Muscle of arm (tissue), 14 donors: ENCODE measurements at places on chromosomes 3 and 15. TPM values are rescaled to one million over a fixed set of nuclear protein-coding genes. Genes with fewer than 3 reads are reported as not detected.

Gene FAM174B
- 17.5 TPM for polyA plus RNA-seq

Gene SPINT1
- 0.60 TPM for polyA plus RNA-seq

DNA sequence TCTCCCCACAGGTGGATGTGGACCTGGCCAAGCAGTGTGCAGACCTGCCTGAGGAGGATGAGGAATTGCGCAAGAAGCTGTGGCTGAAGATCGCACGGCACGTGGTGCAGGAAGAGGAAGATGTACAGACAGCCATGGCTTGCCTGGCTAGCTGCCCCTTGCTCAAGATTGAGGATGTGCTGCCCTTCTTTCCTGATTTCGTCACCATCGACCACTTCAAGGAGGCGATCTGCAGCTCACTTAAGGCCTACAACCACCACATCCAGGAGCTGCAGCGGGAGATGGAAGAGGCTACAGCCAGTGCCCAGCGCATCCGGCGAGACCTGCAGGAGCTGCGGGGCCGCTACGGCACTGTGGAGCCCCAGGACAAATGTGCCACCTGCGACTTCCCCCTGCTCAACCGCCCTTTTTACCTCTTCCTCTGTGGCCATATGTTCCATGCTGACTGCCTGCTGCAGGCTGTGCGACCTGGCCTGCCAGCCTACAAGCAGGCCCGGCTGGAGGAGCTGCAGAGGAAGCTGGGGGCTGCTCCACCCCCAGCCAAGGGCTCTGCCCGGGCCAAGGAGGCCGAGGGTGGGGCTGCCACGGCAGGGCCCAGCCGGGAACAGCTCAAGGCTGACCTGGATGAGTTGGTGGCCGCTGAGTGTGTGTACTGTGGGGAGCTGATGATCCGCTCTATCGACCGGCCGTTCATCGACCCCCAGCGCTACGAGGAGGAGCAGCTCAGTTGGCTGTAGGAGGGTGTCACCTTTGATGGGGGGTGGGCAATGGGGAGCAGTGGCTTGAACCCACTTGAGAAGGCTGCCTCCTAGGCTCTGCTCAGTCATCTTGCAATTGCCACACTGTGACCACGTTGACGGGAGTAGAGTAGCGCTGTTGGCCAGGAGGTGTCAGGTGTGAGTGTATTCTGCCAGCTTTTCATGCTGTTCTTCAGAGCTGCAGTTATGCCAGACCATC, 8.6 kb downstream of the VPS18 start:
- DNase-seq, result no peak

GRCh38 chr3:154844863-154845262, 235.3 kb upstream of the MME start:
- no peak for DNase-seq

GRCh38 chr3:16467393-16467792, 46.1 kb downstream of the RFTN1 start:
- no peak for DNase-seq

Gene TF
- 4.4 TPM for polyA plus RNA-seq

Gene TBC1D5
- 30.9 TPM for polyA plus RNA-seq

Gene NR2E3
- 9.5 TPM for polyA plus RNA-seq

Gene NR1I2
- 0.38 TPM for polyA plus RNA-seq

GRCh38 chr3:171347301-171348039, 112.7 kb downstream of the TNIK start:
- DNase-seq, result no peak

DNA sequence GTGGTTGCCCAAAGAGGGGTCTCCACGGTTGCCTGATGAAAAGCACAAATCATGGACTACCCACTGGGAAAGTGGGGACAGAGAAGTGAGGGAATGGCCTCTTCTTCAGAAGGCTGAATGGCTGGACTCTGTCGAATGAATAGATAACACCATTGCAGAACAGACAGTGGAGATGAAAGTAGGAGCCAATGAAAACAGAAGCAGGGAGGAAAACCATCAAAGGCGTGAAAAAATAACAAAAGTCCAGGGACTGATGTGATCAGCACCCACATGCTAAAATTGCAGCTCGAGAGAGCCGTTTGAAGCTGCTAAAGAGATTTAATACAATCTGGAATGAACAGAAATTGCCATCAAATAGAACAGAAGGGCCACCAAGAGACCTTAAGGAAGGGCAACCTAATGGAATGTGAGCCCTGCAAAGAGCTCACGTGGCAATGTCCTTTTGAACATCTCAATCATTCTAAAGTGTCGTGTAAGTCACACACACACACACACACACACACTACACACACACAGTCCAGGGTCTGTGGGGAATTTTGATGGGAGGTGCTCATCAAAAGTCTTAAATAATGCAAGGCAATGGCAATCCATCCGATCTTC, 130.9 kb upstream of the ICE2 start:
- DNase-seq, result no peak

DNA sequence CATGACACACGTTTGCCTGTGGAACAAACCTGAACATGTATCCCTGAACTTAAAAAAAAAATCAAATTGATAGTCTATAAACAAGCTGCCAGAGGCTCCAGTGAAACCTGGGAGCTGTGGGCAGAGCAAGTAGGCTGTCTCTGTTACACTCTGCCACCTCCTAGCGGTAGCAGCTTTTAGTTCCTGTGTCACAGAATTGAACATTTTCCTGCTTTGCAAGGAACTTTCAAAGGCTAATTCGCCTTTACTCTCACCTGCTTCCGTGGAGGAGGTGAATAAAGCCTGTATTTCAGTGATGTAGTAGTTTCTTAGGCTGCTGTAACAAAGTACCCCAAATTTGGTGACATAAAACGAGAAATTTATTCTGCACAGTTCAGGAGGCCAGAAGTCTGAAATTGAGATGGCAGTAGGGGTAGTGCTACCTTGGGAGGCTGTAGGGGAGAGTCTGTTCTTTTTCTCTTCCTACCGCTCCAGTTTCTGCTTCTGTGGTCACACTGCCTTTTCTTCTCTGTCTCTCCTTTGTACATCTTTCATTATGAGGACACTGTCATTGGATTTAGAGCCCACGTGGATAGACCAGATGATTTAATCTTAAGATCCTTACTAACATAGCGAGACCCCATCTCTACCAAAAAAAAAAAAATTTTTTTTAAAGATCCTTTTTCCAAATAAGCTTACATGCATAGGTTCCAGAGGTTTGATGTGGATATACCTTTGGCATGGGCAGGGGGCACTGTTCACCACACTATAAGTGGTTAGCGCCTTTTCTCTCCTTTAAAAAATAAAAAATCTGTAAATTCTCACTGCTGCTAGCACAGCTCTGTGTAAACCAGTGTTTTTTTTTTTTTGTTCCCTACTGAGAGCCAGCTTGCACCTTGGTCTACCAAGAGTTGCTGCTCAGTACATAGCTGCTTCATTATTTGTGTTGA, 25.3 kb downstream of the FBXO22 start:
- DNase-seq, result no peak
